ENCODE measurements at places on chromosomes 16 and 17.

GRCh38 chr16:59067205-59067604 lies 333.1 kb upstream of the GOT2 start:
- DNase-seq: no peak

DNA sequence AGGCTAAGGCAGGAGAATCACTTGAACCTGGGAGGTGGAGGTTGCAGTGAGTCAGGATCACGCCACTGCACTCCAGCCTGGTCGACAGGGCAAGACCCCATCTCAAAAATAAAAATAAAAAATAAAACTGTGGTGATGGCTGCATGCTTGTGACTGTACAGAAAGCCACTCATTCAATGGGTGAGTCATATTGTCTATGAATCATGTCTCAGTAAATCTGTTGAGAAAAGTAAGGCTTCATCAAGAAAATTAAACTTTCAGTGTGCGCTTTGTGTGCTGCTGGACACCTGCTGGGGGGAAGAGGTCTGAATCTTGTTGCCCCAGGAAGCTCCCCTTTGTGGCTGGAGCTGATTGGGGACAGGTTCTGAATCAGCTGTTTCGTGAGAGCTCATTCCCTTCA lies 11.3 kb downstream of the NUBP1 start:
- DNase-seq: no peak

DNA sequence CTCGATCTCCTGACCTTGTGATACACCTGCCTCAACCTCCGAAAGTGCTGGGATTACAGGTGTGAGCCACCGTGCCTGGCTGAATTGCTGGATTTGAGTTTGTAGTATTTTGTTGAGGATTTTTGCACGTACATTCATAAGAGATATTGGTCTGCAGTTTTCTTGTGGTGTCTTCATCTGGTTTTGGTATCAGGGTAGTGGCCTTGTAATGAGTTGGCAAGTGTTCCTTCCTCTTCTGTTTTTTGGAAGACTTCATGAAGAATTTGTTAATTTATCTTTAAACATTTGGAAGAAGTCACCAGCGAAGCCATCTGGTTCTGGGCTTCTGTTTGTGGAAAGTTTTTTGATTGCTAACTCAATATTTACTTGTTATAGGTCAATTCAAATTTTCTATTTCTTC lies 26.9 kb downstream of the SPNS3 start:
- DNase-seq: no peak

DNA sequence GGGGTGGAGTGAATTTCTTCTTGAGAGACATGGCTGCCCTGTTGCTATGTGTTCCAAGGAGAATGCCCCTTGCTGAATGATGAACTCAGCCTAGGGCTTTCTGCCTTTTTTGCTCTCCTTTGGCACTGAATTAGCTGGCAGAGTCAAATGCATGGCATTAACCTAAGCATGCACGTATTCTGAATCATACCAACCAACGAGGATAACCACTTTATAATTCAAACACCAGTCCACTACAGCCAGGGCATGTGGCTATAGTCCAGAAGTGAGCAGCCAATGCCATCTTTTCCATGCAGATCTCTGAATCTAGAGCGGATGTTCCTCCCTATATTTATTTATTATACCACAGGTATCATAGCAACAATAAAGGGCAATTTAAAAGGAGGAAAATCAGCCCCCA lies 15.7 kb downstream of the TMIGD1 start:
- DNase-seq: peak; percentile 57

GRCh38 chr17:81922566-81923301 lies 4.8 kb upstream of the SIRT7 start:
- no peak for DNase-seq

GRCh38 chr17:75816693-75817092 lies 27.5 kb downstream of the UNC13D start:
- DNase-seq: no peak

- DNase-seq: no peak
Measured at GRCh38 chr16:6095414-6095813, 997.8 kb upstream of the EEF2KMT start.

DNA sequence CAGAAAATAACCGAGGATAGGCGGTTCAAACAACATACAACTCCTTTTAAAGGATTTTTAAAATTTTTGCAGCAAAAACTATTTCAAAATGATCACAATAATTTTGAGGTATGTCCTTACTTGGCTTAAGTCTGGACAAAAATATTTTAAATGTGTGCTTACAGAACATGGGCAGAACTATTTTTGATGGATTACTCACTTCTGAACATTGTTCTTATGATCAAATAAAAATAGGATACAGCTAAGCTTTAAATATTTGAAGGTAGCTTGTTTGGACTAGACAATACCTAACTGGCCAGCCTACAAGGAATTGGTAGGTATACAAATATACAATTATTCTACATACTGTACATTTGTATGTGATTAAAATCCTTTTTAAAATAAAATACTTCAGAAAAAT lies 14.3 kb upstream of the INTS2 start:
- DNase-seq: no peak

GRCh38 chr16:89010210-89010925 lies 33.4 kb upstream of the CBFA2T3 start:
- no peak for DNase-seq

DNA sequence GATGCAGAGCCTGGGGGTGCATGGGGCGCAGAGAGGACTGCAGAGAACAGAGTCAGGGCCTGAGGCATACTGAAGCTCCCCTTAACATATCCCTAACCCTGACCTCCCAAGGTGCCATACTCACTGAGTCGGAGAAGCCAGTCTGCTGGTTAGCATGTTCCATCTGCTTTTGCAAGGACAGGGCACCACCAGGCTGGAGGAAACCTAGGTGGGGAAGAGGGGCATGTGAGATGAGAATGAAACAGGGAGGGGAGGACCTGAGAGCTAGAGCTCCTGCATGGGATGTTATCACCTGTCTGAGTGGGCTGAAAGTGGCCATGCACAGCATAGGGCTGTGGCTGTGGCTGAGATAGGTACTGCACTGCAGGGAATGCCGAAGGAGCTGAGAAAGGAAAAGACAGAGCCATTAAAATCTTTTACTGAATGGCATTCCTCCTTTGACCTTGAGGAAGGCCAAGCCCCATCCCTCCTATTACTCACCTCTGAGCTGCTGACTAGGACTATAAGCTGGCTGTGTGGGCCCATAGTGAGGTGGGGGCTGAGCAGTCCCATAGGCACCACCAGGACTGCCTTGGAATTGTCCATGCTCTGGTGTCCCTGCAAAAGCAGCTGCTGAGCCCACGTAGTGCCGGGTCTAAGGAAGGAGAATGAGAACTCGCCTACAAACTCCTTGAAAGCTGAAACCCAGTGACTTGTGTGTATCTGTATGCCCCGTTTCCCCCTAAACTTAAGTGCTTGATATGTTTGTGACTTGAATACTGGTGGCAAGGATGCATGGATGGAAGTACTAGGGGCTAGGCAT lies 1.9 kb downstream of the GPS2 start:
- no peak for DNase-seq

DNA sequence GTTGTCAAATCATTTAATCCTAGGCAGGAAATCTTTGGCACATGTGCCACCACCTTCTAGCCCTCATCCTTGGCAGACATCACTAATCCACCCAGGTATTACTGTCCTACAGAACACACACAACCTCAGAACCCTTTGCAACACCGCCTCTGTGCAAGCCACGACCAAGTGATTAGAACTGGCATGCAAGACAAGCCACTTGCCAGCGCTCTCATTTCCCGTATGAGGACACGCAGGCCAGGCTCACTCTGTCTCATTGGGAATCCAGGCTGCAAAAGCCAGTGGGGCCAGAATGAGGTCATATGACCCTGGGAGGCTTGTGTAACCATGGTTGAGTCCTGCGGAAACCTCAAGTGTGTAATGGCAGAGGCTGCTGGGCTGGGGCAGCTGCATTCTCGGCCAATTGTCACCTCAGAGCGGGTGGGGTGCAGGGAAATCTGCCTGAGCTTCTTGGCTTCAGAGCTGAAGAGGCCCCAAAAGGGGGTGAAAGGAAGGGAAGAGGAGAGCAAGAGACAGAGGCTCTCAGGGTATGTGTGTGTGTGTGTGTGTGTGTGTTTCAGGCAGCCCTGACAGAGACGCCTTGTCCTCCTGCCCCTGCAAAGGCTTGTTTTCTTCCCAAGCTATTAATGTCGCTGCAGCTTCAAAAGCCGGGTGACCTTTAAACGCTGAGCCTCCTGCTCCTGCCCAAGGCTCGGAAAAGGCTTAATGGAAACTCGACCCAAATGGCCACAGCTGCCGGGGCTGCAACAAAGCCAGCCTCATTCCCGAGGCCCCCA lies 43.2 kb upstream of the MRPS23 start:
- no peak for DNase-seq

DNA sequence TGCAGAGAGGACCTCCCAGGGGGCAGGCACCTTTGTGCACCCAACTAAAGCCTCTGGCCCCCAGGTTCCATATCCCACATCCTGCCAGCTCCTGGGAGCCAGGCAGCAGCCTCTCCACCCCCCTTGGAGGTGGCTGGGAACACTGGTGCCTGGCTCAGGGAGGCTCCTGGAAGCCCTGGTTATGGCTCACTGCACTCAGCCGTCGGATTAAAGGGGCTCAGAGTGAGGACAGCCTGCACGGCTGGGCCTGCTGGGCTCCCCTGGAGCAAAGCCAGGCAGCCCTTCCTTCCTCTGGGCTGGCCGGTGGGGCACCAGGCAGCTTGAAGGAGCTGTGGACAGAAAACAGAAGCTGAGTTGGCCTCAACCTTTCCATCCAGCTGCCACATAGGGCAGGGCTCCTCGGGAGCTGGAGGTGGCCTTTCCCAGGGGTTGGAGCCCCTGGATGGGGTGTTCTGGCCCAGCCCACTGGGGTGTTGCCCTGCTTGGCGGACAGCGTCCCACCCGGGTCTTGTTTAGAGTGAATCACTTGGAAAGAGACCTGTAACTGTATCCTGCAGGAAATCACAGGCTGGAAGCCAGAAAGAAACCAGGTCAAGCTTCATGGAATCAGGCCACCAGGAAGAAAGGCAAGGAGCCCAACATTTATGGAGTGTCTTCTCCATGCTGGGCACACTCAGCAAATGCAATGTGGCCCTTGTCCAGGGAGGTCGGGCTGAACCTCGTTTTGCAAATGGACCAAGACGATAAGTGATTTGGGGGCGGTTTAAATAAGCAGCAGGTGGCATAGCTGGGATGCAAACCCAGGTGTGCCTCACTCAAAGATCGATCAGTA lies 253.3 kb downstream of the SOX9 start:
- DNase-seq: no peak

DNA sequence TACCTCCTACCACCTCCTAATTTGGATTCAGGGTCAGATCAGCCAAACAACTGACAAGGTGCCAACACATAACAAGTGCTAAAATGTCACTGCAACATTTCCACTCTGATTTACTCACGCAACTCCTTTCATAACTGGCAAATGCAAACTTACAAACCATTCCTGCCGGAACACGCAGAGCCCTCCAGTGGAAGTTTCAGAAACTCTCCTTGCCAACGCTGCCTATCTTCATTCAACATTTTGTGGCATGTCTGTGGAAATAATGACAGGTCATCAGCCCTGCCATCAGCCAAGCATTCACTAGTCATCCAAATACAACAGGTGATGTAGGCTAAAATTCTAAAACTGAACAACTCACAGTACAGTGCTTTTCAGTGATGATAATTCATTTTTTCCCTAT lies 37.7 kb upstream of the OR3A1 start:
- no peak for DNase-seq

DNA sequence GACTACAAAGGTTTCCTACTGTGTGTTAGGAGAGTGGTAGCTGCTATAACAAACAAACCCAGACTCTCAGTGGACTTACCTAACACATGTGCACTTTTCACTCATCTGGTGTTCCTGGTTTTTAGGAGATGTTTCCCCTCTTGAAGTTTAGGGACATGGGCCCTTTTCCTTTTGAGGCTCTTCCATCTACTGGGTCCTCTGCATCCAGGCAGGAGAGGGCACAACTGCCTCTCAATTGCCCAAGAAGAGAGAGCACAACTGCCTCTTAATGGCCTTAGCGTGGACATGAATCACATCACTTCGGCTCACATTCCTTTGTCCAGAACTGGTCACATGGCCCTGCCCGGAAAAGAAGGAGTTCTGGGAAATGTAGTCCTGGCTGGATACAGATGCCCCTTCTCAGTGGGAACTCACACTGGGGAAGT lies 9.8 kb upstream of the TNRC6C start:
- no peak for DNase-seq

DNA sequence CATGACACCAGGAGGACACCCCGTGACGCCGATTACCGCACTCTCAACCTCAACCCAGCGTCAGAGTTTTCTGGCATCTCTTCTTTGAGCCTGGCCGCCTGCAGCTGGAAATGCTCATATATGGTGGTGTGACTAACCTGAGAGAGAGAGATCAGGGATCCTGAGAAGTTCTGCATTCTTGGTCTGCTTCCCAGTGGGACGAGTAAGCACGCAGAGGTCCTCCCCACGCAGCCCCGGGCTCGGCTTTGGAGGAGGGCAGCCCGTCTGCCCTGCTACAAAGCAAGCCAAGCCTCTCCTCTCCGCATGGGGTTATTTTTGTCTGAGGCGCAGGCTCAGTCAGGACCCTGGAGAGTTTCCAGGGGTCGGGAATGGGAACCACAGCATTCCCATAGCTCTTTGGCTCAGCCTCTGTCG lies 16.5 kb downstream of the CRISPLD2 start:
- no peak for DNase-seq

GRCh38 chr17:45929344-45929743 lies 35.0 kb downstream of the MAPT start:
- no peak for DNase-seq

DNA sequence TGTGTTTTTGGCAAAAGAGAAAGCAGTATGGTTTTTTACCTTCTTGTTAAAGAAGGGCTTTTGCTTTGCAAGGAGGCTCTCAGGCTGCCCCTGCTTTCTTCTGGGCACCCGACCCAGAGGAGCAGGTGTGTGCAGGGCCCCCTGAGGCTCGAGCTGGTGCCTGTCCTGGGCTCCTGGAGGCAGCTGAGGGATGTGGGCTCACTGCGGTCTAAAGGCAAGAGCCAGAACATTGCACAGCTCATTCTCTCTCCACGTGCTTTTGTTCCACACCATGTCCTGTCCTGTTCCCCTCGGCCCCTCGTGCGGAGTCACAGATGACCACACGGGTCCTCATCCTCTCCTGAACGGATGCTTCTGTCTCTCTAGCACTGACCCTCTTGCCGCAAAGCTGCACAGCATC lies 36.7 kb upstream of the CAPN15 start:
- no peak for DNase-seq

DNA sequence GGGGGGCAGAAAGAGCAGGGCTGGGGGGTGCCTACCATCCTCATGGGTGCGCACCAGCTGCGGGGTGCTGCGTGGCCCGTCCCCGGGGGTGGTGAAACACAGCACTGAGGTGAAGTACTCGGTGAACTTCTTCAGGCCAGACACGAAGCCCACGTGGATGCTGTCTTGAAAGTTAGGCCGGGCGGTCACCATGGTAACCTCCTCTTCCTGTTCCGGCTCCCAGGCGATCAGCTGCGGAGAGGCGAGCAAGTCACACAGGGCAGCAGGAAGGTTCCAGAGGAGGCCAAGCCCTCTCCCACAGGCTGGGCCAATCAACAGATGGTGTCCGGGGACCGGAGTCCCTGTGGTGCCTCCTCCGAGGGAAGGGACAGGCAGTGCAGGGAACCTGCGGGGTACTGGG lies 90.1 kb upstream of the CDC42EP4 start:
- no peak for DNase-seq

GRCh38 chr17:1735418-1735817 lies 7.3 kb upstream of the SERPINF2 start:
- DNase-seq: no peak

GRCh38 chr17:77690271-77691161 lies 268.0 kb upstream of the TNRC6C start:
- DNase-seq: peak; percentile 20

- DNase-seq: no peak
Measured at GRCh38 chr16:88058817-88059216, 107.6 kb downstream of the BANP start.

Measured in NCI-H2081 treated with DMSO at 0.1 percent for 48 hours (cell line).